Adipocyte (in vitro differentiated cells): ENCODE measurements at places on chromosomes 16 and 17.

DNA sequence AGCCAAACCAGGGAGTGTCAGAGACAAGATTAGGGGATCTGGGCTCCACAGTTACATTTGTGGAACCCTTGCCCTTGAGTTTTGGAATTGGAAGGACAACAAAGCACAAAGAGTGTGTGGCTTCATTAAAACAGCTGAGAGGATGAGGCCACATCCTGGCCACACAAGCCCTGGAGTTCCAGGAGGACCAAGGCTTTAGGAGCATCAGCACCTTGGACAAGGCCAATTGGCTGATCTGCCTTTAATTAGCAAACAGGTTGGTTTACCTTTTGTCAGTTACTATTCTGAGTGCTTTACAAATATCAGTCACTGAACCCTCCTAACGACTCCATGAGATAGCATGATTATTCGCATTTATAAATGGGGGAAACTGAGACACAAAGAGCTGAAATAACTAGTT lies 54.7 kb downstream of the SLC6A2 start:
- DNase-seq, result no peak

GRCh38 chr16:64771273-64771672 lies 350.6 kb downstream of the CDH11 start:
- no peak for DNase-seq

DNA sequence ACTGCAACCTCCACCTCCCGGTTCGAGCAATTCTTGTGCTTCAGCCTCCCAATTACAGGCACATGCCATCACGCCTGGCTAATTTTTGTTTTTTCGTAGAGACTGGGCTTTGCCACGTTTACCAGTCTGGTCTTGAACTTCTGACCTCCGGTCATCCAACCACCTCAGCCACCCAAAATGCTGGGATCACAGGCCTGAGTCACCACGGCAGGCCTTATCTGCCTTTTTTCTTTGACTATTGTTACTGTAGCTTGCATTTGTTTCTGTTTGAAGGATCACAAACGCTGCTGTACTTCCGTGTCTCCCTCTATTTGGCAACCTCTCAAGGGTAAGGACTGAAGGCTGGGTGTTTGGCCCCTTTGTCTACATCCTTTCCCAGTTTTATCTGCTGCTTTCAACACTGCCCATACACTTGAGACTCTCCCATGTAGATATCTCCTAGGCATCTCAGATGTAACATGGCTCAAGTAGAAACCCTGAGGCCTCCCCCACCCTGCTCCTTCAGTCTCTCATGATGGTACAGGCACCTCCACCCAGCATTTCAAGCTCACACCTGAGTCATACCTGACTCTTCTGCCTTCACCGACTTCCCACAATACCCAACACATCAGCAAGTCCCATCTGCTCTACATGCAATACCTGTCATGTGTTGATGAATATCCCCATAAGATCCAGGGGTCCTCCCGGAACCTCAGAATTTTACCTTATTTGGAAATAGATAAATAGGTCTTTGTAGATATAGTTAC lies 219.0 kb downstream of the CPPED1 start:
- no peak for DNase-seq

DNA sequence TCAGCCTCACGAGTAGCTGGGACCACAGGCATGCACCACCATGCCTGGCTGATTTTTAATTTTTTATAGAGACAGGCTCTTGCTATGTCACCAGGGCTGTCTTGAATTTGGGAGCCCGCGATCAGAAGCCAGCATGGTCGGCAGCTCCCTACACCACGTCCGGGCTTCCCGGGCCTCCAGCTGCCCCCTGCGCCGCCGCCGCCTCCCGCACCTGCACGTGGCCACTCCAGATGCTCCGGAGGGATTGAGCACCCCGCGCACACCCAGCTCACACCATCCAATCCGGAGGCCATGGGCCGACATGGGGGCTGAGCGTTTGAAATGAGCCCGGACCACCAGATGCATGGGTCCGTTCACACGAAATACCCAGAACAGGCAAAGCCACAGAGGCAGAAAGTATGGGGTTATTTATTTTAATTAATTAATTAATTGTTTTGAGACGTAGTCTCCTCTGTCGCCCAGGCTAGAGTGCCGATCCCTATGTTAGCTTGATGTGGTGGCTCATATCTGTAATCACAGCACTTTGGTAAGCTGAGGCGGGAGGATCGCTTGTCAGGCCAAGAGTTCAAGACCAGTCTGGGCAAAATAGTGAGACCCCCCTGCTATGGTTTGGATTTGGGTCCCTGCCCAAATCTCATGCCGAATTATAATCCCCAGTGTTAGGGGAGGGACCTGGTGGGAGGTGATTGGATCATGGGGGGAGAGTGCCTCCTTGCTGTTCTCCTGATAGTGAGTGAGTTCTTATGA lies 17.1 kb upstream of the PDXDC1 start:
- DNase-seq, result no peak

DNA sequence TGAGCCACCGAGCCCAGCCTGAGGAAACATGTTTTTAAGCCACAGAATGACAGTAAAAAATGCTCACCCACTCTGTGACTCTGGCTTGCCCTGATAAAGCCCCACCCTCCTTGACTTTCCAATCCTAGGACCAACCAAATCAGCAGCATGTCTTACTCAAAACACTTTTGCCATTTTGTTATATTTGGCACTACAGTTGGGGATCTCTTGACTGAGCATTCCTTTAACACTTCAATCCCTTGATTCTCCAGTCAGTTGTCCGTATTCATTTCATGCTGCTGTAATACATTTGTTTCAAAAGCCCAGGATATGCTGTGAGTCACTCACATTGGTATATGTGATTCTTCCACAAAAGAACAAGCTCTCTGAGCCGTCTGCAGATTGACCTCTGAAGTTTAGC lies 8.2 kb downstream of the MYH3 start:
- DNase-seq, result peak; percentile 48

- DNase-seq, result no peak
Measured at GRCh38 chr17:81993729-81994592, 16.5 kb downstream of the ASPSCR1 start.

GRCh38 chr17:38942696-38943334 lies 17.4 kb downstream of the LASP1NB start:
- DNase-seq, result no peak

- DNase-seq, result no peak
Measured at GRCh38 chr17:51673070-51673469, 412.7 kb downstream of the UTP18 start.

DNA sequence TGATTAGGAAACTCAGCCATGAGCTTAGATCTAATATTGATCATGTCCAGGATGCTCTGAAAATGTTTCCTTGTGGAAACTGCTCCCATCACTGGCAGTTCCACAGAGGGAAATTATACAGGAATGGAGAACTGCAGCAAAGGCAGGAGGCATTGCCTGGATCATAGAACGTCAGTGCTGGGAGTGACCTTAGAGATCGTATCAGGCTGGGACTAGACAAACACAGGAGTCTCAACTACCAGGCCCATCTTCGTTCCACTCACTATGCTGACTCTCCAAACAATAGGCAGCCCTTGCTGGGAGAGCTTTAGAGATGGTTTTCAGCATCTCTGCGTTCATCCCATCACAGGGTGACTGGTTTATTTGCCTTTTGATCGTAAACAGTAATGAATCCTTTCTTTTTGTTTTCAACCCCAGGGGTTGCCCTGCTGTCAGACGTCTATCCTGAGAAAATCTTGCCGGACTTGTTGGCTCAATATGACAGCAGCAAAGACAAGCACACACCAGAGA lies 130.3 kb downstream of the TANGO6 start:
- no peak for DNase-seq

DNA sequence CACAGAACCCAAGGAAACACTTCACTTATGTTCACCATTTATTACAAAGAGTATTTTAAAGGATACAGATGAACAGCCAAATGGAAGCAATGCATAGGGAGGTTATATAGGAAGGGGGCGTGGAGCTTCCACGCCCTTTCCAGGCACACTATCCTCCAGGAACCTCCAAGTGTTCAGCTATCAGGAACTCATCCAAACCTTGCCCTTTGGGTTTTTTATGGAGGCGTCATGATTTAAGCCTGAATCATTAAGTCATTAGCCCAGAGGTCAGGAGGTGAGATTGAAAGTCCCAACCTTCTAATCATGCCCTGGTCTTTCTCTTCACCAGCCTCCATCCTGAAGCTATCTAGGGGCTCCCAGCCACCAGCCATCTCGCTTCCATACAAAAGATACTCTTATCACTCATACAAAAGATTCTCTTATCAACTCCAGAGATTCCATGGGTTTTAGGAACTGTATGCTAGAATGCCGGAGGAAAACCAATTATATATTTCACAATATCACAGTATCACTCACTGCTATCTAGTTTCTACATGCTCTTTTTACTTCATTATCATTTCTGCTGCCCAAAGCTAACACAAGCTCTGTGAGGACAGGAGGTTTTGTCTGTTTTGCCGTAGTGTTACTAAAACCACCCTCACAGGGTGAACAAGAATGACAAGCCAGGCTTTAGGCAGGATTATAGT lies 213.4 kb downstream of the SLC39A11 start:
- DNase-seq, result no peak

- DNase-seq, result peak; percentile 13
Measured at GRCh38 chr16:50697881-50698767, 4.7 kb downstream of the NOD2 start.

DNA sequence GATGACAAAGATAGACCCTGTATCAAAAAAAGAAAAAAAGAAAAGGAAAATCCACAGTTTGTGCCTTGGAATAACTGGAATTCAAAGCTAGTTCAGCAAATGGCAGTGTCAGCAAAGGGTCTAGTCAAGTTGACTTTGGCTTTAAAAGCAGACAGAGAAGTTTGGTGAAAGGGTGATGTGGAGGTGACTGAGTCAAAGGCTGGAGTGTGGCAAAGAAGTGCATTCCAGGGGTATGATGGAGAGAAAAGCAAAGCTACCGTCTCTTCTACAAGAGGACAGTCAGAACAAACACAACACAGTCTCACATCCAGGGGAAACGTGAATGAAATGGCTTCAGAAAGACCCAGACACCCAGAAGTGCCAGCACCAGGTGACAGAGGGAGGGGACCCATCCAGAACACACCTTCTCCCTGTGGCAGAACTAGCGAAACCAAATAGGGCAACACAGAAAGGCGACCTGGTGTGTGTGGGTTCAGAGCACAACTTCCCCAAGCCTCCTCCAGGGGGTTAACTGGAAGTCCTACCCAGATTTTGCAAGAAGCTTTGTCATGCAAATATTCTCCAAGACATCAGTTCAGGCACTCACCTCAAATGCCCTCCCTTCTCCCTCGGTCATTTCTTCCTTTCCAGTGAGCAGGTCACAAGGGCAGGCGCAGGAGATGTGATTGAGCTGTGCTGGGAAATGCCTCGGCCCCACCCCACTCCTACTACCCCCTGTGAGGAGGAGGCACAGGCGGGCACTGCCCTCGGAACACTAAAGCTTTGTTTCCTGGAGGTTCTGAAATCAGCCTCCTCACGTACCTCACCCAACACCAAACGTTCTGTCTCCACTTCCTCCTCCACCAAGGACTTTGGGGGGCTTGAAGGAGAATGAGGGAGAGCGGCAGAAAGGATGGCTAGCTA lies 481.9 kb downstream of the SOX9 start:
- DNase-seq, result peak; percentile 48

DNA sequence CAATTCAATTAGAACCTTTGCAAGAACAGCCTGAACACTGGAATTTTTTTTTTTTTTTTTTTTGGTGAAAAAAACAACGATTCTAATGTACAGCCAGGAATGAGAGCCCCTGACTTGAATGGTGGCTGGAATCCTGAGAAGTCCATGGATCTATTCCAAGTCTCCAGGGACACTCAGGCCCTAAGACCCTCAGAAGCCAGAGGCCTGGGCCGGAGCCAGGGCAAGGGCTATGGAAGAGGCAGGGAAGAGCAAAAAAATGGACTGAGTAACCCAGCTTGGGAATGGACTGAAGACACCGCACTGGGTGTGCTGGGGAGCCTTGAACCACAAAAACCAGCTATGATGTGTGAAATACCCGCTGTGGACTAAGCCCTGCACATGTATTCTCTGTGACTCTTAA lies 60.3 kb upstream of the LHX1 start:
- DNase-seq, result no peak

DNA sequence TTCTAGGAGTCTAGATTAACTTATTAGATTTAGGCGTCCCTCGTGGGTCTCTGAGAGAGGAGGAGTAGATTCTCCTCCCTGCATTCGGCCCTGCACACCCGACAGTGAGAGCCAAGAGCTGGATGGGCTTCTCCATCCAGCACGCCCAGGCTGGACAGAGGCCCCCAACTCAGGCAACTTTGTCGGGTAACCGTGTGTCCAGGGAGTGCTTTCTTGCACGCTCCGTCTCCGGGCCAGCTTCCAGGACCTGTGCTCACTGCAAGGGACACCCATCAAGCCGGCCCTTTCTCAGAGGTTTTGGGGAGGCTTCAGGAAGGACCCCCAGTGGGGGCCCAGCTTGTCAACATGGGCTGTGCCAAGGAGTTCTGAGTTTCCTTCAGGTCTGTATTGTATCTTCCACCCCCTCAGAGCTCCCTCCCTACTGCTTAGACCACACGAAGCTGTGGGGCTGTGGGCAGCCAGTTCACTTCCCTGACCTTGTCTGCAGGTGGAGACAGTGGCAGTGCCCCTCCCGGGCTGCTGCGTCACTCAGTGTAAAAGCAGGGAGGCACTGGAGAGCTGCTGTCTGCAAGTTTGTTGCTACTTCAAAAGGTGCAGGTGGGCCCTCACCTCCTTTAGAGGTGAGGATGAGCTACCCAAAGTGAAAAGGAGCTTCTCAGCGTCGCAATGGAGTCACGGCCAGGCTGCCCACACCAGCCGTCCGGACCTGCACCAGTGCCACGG lies 24.0 kb upstream of the C16orf78 start:
- DNase-seq, result no peak

DNA sequence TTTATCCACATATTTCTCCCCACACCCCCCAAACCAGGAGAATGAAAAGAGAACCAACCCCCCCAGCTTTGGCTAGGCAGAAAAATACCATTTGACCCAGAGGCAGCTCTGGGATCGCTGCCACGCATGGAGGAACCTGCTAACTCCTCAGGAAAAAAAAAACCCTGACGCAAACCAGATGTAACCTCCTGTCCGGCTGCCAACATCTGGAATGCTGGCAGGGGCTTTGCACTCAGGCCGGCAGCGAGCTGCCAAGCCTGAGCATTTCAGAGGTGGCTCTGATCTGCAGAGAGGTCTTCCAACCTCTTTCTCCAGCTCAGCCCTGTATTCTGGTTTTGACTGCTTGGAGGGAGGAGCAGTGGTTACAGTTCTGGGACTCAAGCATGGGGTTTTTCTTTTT lies 8.2 kb downstream of the IGFBP4 start:
- peak; percentile 96 for DNase-seq

- no peak for DNase-seq
Measured at GRCh38 chr17:56136301-56136700, 17.0 kb upstream of the ANKFN1 start.

GRCh38 chr17:54891176-54891821 lies 9.4 kb upstream of the TOM1L1 start:
- peak; percentile 89 for DNase-seq

GRCh38 chr17:48134912-48135480 lies 27.4 kb downstream of the SNX11 start:
- no peak for DNase-seq
